ENCODE measurements at places on chromosomes 1 and 21.

GRCh38 chr21:36175771-36176565 is 19.3 kb downstream of the DOP1B start:
- DNase-seq, result no peak

GRCh38 chr1:26700711-26701110 is 4.9 kb downstream of the ARID1A start:
- DNase-seq, result no peak

GRCh38 chr1:193434319-193434718 is 247.9 kb upstream of the B3GALT2 start:
- no peak for DNase-seq

DNA sequence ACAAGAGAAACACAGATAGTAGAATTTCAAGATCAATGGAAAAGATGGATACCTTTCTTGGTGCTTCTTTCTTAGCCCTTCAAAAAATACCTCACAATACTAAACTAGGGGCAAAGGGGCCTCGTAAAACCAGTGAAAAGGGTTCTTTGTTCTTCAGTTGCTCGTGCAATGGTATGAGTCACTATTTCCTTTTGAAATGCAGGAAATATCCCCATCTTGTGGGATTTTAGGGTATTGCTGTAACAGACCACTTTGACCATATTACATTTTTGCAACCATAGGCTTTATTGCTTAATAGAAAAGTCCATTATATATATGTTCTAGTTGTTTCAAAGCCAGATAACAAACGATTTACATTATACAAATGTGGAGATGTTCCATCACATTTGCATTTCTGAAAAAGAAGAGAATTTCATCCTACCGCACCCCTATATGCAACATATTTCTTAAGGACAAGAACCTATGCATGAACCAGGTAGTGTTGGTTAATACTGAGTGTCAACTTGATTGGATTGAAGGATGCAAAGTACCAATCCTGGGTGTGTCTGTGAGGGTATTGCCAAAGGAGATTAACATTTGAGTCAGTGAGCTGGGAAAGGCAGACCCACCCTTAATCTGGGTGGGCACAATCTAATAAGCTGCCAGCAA is 88.6 kb upstream of the PKN2 start:
- DNase-seq, result peak; percentile 32

DNA sequence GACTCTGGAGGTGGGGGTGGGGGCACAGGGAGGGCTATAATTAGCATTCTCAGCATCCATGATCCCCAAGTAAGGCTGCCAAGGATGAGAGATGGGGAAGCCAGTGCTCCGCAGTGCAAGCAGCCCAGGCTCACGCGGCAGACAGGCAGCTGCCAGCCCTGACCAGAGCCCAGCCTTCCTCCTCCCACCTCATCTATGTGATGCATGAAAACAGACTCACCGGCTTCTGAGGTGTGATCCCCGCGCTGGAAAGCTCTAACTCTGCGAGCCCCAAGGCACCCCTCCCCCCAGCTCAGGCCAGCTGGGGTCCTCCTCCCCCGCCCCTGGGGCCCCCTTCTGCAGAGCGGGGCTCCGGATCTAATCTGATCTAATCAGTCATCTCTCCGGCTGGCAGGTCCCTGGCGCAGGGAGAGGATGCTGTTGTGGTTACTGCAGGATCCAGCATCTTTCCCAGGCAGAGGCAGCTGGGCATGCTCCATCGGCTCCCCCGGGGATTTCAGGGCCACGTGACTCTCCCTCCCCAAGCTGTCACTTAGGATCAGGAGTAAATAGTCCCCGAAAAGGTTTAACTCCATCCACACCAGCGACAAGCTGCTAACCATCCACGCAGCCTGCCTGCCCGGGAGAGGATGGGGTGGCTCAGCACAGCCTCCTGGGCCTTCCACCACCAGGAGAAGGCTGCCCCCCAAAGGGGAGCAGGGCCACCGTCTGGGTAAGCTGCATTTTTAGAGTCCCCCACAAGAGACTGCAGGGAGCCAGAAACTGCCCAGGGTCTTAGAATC is at the start of gene PLEKHA6:
Gene PLEKHA6 (minus strand): TSS at position 456 of the 782 bp plus-strand sequence. CDS start 86,202 bp downstream, outside the sequence.
- no peak for DNase-seq

- peak; percentile 30 for DNase-seq
These were observed 34.0 kb upstream of the SSX2IP start for GRCh38 chr1:84724128-84724860.

- no peak for DNase-seq
These were observed 161.5 kb upstream of the C1orf174 start for GRCh38 chr1:4061521-4062031.

DNA sequence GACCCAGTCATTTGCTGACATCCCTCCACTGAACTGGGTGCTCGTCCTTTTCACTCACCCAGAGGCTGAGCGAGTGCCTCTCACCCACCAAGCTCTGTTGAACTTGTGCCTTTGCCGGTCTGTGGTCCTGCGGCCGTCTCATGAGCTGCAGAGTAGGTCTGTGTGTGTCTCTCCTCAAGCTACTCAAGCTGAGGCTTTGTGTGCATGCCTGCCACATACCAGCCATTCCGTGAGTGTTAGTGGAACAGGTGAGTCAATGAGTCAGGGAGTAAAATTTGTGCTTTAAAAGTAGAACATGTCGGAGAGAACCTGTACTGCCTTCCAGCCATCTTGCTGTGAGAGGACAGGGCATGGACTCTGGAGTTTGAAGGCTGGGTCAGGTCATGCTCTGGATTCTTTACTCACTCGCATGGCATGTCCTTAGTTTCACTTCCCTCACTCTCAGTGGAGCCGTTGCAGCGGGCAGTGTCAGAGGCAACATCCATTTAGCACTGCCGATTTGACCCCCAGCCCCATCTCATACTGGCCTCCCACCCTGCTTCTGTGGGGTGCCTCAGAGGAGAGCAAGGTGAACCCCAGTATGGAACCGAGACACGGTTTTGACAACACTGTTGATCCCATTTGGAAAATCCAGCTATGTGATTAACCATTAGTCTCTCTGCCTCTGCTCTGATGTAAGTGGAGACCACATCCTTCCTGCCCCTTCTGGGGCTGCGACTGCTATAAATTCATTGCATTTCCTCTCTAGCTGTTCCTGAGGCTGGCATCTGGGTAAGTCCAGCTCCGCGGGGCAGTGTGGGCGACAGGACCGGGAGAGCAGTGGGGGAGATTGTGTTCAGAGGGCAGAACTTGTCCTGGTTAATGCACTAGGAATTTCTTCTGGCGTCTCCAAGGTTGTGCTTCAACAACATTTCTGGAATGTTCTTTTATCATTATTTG is at the start of gene NLRP3:
Gene NLRP3 (plus strand): TSS at position 751 of the 939 bp plus-strand sequence. CDS start 2,628 bp downstream, outside the sequence.
- peak; percentile 78 for DNase-seq

- no peak for DNase-seq
These were observed 25.3 kb downstream of the CLSTN1 start for GRCh38 chr1:9798236-9799130.

GRCh38 chr21:28923439-28923975 is 69.2 kb downstream of the LTN1 start:
- no peak for DNase-seq

DNA sequence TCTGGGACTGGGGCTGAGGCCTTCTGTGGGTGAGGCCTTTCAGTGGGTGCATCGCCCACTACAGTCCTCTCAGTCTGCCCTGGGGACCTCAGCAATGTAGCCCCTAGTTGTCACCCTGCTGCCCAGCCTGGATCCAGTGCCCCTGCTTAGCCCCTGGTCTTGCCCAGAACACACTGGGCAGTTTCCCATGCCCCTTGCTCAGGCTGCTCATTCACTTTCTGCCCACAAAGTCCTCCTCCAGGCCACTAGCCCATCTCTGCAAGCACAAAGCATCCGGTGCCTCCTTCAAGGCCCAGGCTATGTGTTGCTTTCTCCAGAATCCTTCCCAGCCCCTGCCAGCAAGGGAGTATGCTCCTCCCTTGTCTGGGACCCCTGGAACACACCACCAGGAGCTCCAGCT is 5.4 kb upstream of the ADORA1 start:
- DNase-seq, result no peak

- no peak for DNase-seq
These were observed 136.2 kb downstream of the ZC3H11B start for GRCh38 chr1:219476716-219477115.

DNA sequence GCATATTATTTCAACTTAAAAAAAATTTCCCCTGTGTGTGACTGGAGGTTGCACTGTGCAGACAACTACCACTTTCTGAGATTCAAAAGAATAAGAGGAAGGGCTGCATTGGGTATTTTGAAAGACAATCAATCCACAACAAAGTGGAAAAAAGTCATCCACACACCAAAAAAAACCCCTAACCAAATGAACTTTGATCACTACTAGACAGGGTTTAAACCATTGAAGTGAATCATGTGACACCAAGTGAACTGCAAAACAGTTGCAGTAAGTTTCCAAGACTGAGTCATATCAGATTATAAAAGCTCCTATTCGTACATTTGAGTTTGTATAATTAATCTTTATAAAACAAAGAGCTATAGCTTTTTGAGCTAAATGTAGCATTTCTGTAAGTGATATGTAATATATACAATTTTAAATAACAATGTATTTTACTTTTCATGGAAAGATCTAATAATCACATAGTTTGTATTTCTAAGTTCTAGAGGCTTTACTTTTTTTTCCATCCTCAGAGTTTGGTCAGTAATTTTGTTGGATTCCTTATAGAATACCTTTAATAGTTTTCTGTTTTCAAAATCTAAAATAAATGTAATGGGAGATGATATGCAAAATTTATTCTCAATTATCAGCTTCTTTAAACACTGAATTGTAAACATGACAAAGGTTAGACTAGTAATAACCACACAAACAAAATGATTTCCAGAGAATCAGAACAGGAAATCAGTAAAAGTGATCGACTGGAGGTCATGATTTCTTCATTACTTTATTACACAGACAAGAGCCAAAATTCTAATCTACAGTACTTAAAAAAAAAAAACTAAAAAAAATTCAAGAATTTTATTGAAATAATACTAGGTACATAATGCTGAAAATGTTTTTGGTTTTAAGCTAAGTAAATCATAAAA is 50.5 kb upstream of the GFI1 start:
- DNase-seq, result peak; percentile 78

GRCh38 chr1:228194921-228195812 is 12.7 kb upstream of the OBSCN start:
- no peak for DNase-seq

DNA sequence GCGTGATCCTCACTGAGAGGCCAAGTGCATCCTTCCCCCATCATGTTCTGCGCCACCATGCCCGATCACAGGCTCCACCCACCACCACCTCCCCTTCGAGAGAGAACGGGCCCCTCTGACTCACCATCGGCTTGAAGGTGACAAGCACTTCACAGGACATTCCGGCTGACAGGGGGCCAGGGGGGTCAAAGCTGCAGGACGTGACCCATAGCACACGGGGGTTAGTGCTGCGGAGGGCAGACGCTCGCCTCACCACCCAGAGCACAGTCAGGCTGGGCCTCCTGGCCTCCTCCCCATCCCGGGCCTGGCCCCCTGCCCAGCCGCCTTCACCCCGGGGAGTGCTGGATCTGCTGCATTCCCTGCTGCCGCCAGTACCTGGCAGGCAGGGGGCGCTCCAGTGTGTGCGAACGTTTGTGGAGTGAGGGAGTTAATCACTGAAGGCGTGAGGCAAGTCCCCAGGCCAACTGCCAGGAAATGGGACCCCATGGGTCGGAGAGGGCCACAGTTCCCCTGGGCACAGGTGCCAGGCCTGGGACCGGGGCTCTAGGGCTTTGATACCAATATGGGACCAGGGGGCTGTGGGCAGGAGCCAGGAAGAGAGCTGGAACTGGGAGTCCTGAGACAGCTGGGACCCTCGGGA is 40.9 kb upstream of the TMEM52 start:
- peak; percentile 58 for DNase-seq
